Activated CD8-positive, alpha-beta memory T cell treated with anti-CD3 and anti-CD28 coated beads for 4 hours (primary cell): ENCODE measurements at places on chromosomes 7 and 10.

GRCh38 chr10:37855636-37856035 lies 1.8 kb downstream of the ZNF248 start:
- no peak for DNase-seq

DNA sequence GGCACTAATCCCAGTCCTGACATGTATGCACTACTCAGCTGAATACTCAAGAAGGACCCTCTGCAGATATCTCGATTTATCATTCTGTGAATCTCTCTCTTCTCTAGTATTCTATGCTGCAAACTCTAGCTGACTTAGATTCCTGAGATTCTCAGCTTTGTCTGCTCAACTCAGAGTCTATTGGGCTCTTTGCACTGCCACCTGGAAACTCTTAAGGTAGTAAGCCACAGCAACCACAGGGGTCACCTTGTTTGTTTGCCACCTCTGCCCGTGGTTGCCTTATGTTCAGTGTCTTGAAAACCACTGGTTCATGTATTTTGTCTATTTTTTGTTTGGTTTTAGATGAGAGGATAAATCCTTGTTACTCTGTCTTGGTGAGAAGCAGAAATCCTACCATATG lies 72.9 kb downstream of the SP8 start:
- no peak for DNase-seq

- DNase-seq, result no peak
Observed at GRCh38 chr10:88482220-88482619, 100.9 kb downstream of the RNLS start.

- DNase-seq, result no peak
Observed at GRCh38 chr7:10121631-10122030, 852.0 kb upstream of the PHF14 start.

DNA sequence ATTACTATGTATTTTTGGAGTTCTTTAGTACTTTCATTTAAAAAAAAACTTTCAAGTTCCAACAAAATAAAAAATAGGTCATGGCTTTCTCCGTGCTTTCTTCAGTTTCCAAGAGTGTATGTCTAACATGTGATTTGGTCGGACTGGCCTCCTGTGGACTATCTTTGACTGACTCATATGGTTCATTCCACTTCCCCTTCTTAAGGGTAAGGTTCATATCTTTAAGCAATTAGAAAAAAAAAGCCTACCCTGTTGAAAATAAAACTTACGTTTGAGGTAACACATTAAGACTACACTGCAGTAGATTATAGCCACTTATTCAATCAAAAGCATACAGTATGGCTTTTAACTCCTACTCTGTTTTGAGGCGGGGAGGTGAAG lies 112.8 kb upstream of the AHR start:
- no peak for DNase-seq

GRCh38 chr10:69451784-69452251 lies 553 bp downstream of the TSPAN15 start:
- DNase-seq, result no peak

DNA sequence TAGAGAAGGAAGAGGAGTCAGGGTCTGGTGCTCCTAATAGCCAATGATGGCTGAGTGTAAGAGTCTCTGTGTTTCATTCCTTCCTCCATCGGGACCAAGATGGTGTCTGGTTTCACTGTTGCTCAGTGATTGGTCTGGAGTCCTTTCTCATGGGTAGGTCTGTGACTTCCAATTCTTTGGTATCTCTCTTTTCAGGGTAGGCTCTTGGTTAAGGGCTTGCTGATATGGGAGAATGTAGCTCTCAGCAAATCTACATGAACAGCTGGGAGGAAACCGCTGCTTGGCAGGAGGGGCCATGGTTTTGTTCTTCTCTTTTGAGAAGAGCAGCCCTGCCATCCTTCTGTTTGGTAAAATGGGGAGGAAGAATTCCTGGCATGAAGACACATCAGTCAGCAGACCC lies 209.1 kb upstream of the PODXL start:
- DNase-seq, result no peak

DNA sequence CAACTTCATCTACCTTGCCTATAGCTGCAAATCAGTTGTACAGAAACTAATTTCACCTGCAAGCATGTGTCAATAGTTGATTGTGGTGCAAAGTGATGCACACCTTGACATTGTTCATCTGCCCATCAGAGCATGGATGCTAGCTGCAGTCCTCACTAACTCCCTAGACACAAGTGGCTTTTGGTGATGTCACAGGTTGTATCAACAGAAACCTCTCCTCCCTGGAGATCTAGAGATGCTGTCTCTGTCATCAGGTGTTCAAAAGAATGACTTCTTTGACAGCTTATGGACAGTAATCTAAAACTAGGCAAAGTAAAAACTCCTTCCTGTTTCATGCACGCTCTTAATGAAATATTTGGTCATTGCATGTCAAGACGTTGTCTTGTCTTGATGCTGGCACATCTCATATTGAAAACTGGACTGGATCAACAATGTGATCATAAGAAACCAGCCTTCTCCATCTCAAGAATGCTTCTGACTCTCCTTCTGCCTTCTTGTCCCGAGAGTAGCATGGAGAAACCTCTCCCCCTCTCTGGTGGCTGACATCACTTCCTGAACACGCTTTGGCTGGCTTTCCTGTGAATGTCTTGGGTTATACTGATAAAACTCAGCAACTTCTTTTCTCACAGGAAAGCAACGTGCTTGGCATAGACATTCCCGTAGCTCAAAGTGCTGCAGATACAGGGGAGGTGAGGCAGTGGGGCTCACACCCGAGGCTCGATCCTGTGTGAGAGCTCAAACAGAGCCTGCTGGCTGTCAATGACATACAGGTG lies 176.2 kb upstream of the CDCA7L start:
- DNase-seq, result no peak
